Neural progenitor cell (in vitro differentiated cells): ENCODE measurements at places on chromosomes 6 and 20.

- DNase-seq, result no peak
Measured at GRCh38 chr6:111828809-111829208, 44.4 kb downstream of the FYN start.

DNA sequence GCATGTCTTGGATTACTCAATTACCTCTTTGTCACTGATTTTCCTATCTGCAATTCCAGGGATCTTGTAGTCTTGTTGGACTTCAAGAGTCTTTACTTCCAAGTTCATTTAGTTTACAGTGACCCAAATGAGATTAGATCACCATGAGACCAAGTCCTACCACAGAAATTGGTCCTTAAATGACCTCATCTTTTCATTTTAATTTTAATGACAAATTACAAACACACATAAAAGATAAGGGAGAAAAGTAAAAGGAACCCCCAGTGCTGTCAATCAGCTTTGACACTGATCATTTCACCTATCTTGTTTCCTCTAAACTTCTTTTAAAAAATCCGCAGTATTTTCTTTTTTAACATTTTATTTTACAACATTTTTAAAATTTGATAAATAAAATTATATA is 54.9 kb upstream of the FYN start:
- DNase-seq, result no peak

GRCh38 chr6:68192988-68193387 is 442.1 kb upstream of the ADGRB3 start:
- DNase-seq, result no peak

- DNase-seq, result no peak
Measured at GRCh38 chr6:161439093-161439492, 165.2 kb upstream of the AGPAT4 start.

DNA sequence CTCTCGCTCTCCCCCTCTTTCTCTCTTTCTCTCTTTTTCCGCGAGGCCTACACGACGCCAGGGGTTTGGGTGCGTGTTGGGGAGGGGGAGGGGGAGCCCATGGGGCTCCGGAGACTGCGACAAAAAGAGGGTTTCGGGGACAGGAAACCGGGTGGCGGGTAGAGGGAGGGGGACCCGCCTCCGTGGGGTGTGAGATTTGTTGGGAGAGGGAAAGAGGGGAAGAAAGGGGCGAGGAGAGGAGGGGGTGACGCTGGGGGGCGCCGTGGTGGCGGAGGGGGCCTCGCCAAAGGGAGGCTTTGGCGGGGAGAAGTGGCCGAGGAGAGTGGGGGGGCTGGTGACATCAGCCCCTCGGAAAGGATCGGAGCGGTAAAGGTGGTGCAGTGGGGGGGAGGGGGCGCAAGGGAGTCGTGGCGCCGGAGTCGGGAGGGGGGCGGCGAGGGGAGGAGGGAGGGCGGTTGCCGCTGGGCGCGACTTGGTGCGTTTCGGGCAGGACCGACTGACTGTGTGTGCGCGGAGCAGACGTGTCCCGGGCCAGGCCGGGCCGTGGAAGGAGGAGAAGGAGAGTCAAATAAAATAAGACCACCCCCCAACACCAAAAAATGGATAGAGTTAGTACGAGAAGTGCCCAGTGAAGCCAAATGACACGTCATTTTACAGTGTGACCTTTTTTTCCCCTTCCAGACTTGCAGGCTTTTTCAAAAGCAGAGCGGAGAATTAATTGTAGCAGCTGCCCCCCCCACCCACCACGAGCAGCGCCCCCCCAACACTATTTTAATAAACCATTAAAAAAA is 39.8 kb downstream of the GNAS start:
- DNase-seq, result peak; percentile 86

DNA sequence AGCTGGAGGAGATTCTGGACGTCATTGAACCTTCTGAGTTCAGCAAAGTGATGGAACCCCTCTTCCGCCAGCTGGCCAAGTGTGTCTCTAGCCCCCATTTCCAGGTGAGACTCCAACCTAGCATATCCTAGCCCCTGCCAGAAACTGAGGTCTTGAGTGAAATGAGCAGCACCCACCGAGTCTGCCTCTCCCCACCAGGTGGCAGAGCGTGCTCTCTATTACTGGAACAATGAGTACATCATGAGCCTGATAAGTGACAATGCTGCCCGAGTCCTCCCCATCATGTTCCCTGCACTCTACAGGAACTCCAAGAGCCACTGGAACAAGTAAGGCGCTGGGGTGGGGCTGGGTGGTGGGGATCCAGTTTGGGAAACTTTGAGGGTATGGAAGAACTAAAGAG is 4.6 kb downstream of the MEA1 start:
- DNase-seq, result peak; percentile 23

DNA sequence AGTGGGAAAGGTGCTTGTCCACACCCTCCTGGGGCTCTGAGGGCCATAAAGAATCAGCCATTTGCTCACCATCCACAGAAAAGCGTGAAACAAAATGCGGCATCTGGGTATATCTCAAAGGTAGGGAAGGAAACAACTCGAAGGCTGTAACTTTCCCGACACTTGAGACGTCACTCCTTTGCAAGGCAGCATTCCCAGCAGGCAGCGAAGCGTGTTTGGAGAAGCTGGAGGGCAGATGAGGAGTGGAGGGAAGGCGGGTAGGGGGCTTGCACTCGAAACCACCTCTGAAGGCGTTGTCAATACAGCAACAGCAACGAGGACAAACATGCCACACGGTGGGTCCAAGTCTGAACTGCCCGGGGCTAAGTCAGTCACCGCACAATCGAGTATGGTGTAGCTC is 98.4 kb downstream of the FOXC1 start:
- DNase-seq, result peak; percentile 72

- DNase-seq, result no peak
Measured at GRCh38 chr20:44828640-44829039, 18.3 kb upstream of the RIMS4 start.

DNA sequence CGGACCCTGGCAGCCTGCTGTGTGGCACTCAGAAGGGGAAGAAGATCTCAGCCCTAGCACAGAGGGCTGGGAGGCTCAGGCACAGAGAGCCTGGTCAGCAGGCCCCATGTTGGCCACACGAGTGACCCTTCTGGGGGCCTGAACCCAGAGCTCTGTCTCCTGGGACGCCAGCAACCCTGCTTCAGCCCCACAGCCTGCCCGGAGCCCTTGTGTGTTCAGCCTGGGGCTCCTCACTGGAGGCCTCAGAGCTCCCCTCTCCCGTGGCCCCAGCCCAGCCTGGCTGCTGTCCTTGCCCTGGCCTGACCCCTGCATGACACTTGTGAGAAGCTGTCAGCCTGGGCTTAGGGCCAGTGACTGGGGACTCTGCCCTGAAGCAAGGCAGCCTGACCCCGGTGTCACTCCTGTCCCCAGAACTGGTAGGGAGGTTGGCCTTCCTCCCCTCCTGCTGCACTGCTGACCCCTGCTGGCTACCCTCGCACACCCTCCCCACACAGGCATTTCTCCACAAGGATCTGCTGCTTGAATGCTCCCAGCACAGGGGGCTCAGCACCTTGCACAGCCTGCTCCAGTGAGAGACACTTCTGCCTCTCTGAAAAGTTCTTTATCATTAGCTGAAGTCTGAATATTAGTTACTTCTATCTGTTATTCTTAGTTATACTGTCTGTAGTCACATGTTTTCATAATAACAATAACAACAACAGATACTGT is 15.4 kb upstream of the IP6K3 start:
- DNase-seq, result peak; percentile 78

GRCh38 chr20:3483784-3484183 is 13.0 kb downstream of the ATRN start:
- DNase-seq, result no peak

DNA sequence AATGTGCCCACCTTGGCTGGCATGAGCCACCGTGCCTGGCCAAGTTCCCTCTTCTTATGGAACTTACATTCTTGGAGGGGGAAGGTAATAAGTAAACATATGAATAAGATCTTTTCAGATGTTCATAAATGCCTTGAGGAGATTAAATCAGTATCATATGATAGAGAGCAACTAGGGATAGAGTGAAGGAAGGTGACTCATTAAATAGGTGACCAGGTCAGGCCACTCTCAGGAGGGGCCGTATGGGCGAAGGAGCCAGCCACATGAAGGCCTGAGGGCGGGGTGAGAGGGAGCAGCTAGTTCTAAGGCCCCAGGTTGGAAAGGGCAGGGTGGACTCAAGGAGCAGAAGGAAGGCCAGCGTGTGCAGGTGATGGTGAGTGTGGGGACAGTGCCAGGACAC is 91.1 kb downstream of the UST start:
- no peak for DNase-seq

DNA sequence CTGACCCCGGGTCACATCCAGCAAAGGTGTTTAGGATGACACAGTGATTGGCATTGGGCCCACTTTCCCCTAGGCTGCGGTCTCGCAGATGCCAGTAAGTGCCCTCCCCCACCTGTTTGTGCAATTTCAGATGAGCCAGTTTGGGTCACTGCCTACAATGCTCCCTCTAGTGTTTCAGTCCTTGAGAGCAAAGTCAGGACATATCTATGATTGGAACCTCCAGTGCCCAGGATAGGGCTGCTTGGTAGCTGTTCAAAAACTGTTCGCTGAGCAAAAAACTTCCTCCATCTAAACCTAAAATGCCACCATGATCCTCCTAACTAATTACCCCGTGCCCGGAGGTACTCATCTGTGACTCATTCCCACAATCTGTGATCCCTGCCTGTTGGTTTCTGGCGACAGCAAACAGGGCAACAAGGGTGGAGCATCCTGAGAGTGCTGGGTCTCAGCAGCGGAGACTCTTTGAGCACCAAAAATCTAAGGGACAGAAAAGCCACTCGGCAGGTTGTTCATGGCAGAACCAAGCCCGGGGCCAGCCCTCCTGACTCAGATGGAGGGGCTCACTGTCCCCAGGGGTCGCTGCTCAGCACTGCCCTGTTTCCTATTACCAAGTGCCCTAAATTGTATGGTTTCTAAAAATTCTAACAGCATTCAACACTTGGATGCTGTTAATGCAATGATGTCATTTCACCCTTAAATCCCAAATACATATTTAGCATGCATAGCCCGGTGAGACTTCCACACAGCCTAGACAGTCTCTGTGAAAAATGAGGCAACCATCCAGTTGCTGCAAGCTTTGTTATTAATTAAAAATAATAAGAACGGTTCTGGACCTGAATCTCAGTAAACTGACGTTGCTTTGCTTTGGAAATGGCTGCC is 5.0 kb downstream of the VSX1 start:
- DNase-seq, result peak; percentile 27

- DNase-seq, result no peak
Measured at GRCh38 chr6:111865049-111865585, 8.1 kb downstream of the FYN start.

DNA sequence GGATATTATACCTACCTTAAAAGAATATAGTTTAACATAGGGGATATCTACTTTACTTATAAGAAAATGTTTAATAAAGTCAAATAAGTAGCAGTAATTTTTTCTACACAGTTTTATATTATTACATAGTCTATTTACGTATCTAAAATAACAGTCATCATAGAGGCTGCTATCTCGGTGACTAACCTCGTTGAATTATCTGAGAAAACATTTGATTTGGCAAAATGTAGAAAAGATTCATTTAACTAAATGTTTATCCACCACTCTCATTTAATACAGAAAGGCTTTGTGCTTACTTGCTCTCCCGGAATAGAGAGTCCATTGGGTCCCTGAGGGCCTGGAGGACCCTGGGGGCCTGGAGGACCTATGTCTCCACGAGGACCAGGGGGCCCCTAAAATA is 103.6 kb downstream of the COL12A1 start:
- DNase-seq, result no peak

- no peak for DNase-seq
Measured at GRCh38 chr6:169657284-169657610, 44.6 kb downstream of the WDR27 start.

- peak; percentile 16 for DNase-seq
Measured at GRCh38 chr6:1906609-1907008, 296.9 kb downstream of the FOXC1 start.

GRCh38 chr6:145569140-145569539 is 166.2 kb downstream of the EPM2A start:
- DNase-seq, result no peak

DNA sequence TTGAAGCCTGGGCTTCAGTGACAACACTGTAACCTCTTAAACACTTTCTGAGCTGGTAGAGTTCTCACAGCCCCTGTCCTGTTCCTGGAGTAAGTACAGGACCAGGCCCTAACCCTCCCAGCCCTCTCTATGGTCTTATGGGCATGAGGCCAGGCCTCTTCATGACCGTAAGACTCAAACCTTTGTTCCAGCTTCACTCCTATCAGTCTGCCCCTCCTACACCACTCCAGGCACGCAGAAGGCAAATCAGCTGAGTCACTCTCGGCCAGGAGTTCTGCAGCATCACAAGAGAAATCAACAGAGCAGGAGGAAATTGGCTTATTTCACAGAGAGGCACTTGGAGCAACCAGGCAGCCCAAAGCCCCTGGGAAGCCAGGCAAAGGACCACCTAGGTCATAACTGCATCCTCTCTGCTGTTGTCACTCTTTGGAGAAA is 25.3 kb upstream of the CHD6 start:
- DNase-seq, result peak; percentile 41

DNA sequence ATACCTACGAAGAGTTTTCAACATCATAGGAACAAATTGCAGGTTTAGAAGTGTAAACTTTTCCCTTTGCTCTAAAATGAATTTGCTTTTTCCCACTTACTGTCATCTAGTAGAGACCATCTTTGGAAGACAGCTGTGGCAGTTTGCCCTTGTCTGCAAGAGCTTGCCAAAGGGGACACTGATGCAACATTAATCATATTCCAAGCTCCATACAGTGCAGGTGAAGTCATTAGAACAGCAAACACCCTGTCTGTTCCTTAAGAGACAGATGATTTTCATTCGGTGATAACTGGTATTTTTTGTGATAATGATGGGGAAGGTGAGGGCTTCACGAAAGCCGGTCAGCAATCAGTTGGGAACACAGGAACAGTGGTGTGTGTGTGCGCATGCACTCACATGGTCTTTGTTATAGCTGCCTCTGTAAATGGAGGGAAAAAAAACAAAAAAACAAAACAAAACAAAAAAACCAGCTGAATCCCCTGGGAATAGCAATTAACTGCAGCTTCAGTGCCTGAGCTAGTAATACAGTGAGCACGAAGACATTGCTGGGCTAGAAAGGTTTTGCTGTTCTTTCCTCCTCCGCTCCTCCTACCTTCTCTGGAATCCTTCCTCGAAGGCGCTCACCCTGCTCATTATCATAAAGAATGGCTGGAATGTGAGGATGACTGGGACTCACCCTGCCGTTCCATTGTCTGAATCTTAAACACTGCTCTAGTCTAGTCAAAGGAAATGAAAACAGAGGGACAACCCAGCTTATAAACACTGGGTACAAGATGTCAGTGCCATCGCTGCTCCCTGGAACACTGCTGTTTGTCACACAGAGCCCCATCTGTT is 35.2 kb upstream of the KIF13A start:
- peak; percentile 95 for DNase-seq

DNA sequence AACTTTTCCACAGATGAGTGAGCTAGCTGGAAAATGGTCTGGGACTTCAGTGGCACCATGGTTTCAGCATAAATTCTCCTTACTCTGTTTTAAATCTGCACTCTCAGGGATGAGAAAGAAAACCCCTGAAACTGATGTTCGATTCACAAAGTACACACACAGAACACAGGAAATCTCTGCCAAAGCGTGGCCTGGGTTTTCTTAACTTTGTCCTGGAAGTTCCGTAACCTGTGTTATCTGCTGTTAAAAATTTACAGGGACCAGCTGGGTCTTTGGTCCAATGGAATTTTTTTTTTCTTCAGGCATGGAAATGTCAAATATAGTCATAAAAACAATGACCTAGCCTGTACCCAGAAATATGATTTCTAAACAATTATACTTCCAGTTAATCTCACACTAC is 7.3 kb downstream of the SCML4 start:
- DNase-seq, result no peak

- no peak for DNase-seq
Measured at GRCh38 chr6:39057251-39058155, 8.9 kb downstream of the GLP1R start.

GRCh38 chr6:15969236-15969778 is 159.6 kb upstream of the MYLIP start:
- DNase-seq, result no peak

- DNase-seq, result no peak
Measured at GRCh38 chr6:25486550-25486949, 165.5 kb upstream of the SCGN start.
